ENCODE measurements at places on chromosomes 6 and 20. TPM values are rescaled to one million over a fixed set of nuclear protein-coding genes. Genes with fewer than 3 reads are reported as not detected.

The SLC24A3 gene
- 0.87 TPM for total RNA-seq

The ECHDC1 gene
- total RNA-seq: 38.8 TPM

The EEF1A1 gene
- 2,538 TPM for total RNA-seq

The RBPJL gene
- total RNA-seq: not detected

The PAK5 gene
- total RNA-seq: not detected

The MYL9 gene
- 1,727 TPM for total RNA-seq

The SYTL3 gene
- total RNA-seq: 7.2 TPM

The ABHD16B gene
- total RNA-seq: not detected

The EYS gene
- total RNA-seq: not detected

The NXT1 gene
- total RNA-seq: 6.6 TPM

The PI16 gene
- total RNA-seq: 13.5 TPM
